ENCODE measurements at places on chromosomes 16 and 17. TPM values are rescaled to one million over a fixed set of nuclear protein-coding genes. Genes with fewer than 3 reads are reported as not detected.

Gene CDH13
- total RNA-seq = 2.0 TPM

GRCh38 chr17:19743101-19744100 is 4.7 kb downstream of the ALDH3A1 start:
- no peak for DNase-seq

- no peak for DNase-seq
These were observed 211.5 kb upstream of the TOX3 start for GRCh38 chr16:52758473-52758855.

DNA sequence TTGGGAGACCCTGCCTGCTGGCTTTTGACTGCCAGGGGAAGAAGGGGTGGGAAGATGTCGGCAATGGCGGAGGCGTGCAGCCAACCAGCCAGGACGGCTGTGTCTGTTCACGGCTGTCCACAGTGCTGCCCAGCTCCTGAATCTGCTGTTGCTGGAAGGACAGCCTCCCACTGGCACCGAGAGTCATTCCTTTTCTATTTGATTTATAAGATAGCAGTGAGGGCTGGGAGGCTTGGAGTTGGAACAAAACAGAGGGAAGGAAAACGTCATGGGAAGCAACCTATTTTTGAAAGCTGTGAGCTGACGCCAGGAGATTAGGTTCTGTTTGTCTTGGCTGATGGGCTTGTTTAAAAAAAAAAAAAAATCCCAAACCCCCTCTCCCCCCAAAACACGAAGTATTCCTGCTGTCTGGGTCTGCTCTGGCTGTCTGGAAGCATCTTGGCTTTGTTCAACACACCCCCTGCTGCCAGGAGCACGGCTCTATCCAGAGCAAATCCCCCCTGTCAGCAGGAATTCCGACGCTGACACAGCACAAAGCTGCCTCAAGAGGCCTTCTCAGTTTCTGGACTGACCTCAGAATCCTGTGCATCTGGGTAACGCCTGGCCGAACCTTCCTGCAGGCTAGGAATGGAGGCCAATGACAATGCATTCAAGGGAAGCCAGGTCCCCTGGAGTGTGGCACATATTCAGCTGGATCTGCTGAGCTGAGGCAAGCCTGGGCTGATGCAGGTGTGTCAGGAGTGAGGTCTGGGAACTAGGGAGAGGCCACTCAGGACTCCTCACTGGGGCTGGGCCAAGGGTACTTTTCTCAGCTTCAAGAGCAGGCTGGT is 41.0 kb upstream of the SREBF1 start:
- peak; percentile 77 for DNase-seq

GRCh38 chr16:4931381-4931780 is 5.6 kb downstream of the PPL start:
- DNase-seq = no peak

Gene CIAO3
- total RNA-seq = 58.0 TPM

- DNase-seq = peak; percentile 67
These were observed 2.1 kb downstream of the MFAP4 start for GRCh38 chr17:19384723-19385391.

Gene SRCIN1
- 6.2 TPM for total RNA-seq

DNA sequence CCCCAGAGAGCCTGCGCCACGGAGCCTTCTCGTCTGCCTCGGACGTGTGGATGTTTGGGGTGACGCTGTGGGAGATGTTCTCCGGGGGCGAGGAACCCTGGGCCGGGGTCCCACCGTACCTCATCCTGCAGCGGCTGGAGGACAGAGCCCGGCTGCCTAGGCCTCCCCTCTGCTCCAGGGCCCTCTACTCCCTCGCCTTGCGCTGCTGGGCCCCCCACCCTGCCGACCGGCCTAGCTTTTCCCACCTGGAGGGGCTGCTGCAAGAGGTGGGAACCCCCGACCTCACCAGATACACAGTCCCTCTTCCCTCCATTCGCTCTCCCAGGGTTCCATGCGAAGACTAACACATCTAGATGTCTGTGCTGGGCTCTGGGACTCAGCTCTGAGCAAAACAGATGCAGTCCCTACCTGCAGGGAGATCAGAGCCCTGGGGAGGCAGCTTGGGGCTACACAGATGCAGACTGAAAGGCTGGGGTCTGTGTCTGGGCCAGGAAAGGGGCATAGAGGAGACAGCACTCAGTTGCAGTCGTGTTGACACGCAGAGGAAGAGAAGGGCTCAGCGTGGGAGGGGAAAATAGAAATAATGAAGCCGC is 3.7 kb downstream of the TNK1 start:
- no peak for DNase-seq

DNA sequence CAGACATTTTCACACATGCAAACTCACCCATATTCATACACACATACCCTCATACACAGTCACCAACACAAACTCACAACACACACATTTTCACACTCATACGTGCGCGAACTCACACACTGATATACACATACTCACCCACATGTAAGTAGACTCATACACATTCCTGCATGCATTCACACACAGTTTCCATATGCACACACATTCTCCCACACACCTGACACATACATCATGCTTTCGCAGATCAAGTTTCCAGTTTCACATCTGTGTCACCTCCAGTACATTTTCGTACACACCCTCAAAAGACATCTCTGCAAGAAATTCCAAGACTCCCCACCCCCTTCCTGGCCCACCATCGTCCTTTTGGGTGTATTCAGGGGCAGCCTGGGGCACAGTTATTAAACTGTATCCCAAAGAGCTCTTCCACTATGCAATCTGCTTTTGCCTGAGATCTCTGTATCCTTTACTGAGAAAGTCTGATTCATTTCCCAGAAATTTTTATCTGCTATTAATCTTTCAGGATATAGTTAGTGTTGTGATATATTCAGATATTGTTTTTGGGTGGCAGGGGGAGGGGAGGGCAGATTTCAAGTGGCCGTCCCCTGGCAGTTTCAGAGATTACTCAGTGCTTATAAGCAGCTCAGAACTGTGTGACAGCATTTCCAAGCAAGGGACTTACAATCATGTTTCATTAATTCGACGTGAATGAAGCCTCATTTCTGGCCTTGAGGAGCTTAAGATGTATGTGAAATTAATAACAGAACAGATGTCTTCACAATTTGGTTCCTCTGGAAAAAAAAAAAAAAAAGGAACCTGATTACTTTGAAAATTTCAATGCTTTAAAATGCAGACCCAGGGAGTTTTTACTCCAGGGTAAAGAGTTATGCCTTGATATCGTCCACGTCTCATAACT is 35.3 kb upstream of the MMP2 start:
- DNase-seq = no peak

Gene TMC5
- total RNA-seq = 4.5 TPM

Gene FOXN1
- total RNA-seq = 0.50 TPM

DNA sequence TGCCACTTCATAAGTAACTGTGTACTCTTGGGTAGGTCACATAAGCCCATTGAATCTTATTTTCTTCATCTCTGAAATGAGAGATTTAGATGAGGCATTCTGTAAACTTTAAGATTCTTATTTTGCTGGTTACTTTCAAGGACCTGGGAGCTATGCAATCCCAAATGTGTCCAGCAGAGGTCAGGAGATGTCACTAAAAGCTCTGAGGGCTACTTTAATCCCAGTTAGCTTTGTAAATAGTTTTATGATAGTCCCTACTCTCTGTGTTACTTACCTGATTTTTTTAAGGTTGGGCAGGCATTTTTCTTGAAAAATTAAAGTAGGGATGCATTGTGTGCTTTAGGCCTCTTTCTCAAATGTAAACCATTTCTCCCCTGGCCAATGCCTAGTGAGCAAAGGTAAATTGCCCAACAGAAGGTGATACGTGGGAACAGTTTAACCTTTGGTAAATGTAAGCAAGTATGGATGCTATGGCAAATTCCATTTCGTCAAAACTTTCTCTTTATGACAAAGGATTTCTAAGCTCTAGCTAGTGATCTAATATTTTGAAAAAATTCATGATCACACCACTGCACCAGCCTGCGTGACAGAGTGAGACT is 57.1 kb upstream of the WSB1 start:
- DNase-seq = peak; percentile 91

GRCh38 chr16:49348408-49349176 is 25.0 kb upstream of the C16orf78 start:
- no peak for DNase-seq

- peak; percentile 42 for DNase-seq
These were observed at the start of gene MMP28 for GRCh38 chr17:35795007-35795870. Gene MMP28, minus strand, starts transcription at chr17:35795641. Its CDS starts 264 bp downstream, at chr17:35795377.

- DNase-seq = no peak
These were observed 67.2 kb upstream of the GNG13 start for GRCh38 chr16:867421-868385.

DNA sequence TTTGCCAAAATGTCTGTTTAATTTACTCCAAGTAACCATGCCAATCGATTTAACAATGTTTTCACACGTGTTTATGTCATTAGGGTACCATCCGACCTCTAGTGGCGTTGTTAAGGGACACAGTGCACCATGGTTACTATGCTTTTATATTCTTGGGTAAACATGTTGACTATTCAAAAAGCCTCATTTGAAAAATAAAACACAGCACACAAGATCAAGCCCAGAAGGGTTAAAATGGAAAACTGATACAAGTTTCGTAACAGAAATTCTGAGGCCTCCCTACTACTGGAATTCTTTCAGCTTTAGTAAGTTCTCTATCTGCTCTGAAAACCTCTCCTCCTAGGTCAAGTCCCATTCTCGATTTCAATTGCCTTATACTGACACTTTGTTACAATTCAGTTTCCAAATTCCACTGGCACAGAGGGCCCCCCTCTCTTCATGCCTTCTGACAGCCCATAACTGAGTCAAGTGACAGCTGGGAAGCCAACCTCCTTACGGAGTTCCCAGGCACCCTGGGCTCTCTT is 2.1 kb downstream of the CFAP20 start:
- peak; percentile 63 for DNase-seq

GRCh38 chr17:5888811-5889210 is 181.4 kb upstream of the WSCD1 start:
- DNase-seq = no peak

Gene ACAP1
- total RNA-seq = 12.6 TPM

GRCh38 chr16:52068447-52069074 is 478.4 kb downstream of the TOX3 start:
- peak; percentile 38 for DNase-seq

DNA sequence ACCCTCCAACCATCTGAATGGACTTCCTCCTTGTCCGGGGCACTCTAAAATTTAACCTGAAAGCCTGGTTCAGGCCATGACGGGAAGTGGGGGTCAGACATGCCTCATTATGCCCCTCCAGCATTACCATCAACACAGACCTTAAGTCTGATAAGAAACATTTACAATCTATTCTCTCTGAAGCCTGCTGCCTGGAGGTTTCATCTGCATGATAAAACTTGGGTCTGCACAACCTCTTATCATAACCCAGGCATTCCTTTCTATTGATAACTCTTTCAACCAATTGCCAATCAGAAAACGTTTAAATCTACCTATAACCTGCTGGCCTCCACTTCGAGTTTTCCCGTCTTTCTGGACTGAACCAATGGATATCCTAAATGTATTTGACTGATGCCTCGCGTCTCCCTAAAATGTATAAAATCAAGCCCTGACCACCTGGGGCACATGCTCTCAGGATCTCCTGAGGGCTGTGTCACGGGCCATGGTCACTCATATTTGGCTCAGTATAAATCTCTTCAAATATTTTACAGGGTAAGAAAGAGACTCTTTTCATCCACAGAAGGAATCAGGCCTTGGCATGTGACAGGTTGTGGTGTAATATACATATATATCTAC is 45.6 kb downstream of the LYRM1 start:
- no peak for DNase-seq

Measured in testis (tissue), 5 donors.